ENCODE measurements at places on chromosomes 2 and 18. TPM values are rescaled to one million over a fixed set of nuclear protein-coding genes. Genes with fewer than 3 reads are reported as not detected.
A peak's percentile ranks its signal among the peaks of the same experiment; 100 is the strongest.

GRCh38 chr2:871175-871727 is 79.4 kb upstream of the SNTG2 start:
- DNase-seq = peak; percentile 23

DNA sequence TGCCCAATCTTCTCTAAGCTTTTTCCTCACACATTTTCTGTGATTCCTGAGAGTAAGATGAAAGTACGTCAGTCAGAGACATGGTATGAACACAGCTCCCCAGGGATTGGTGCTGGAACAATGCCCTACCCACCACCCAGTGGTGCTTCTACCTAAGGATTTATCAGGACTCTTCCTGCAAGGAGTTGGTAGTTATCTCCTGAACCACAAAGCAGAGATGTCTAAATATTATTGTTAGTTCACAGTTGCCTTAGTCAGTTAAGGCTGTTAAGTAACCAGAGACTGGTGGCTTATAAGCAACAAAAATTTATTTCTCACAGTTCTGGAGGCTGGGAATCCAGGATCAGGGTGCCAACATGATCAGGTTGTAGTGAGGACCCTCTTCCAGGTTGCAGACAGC is 60.3 kb upstream of the CCDC85A start:
- DNase-seq = no peak

TMEM178A gene
- 7.9 TPM for total RNA-seq

DNA sequence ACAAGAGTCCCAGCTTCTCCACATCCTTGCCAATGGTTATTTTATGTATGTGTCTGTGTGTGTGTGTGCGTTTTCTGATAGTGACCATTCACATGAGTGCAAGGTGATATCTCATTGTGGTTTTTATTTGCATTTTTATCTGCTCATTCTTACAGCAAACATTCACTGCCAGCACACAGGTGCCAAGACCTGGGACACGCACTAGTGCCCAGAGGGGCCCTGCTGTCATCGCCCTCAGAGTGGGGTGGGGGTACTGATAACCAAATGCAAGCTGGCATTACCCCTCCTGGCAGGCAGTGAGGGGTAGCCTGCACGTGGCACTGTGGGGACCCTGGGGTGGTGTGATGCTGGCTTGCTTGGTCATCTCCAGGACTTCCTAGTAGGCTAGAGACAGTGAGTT is 285.4 kb downstream of the LPIN1 start:
- no peak for DNase-seq

DNA sequence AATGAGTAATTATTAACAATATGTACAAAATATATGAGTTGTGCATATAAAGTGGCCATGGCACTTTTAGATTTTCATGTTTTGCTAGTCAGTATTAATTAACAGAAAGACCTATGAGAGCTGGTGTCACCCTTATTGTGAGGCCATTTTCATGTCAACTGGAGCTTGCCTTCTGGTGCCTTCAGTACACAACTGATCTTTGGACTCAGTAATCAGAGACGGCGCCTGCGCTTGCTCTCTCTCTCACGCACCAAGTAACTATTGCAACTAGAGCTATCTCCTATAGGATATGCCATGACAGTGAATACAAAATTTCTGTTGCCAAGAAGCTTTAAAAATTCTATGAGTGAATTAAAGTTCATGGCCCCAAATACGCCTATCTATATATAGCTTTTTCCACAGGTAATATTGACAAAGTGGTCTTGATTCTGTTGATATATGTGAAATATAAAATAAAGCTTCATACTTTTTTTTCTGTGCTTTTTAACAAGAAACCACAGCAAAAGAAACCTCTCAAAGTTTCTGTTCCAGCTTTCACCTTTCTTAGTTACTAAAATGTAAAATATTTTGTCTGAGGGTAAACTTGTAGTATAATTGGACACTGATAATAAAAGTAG is 2.9 kb downstream of the SERTAD2 start:
- DNase-seq = peak; percentile 78

DNA sequence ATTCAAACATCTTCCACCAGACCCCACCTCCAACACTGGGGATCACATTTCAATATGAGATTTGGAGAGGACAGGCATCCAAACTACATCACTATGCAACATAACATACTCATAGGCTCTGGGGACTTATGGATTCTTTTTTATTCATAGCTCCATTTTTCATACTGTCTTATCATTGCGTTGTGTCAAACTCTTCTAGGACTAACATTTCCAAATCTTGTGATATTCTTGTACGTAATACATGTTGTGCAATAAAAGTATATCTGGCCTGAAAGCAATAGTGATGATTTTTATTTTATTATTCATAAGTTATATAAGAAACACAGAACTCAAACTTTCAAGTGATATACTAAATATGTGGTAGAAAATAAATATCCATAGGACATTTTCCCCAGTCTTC is 60.6 kb upstream of the ACTR3 start:
- no peak for DNase-seq

DNA sequence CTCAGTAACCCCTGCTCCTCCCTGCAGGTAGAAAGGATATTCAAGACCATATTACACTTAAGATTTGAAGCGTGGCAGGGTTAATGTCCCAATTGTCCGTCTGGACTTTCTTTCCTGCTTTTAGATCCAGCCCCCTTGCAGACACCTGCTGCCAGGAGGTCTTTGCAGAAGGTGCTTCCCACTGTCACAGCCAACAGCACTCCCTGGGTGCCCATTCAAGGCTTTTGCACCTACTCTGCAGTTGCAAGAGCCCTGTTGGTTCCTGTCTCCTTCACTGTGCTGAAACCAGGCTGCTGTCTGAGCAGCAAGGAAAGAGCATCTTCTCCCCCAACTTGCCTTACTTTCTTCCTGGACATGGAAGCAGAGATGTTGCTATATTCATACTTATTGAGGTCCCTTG is 1043.0 kb upstream of the POU3F3 start:
- DNase-seq = no peak

- no peak for DNase-seq
Measured at GRCh38 chr18:69564602-69565001, 163.9 kb downstream of the DOK6 start.

DNA sequence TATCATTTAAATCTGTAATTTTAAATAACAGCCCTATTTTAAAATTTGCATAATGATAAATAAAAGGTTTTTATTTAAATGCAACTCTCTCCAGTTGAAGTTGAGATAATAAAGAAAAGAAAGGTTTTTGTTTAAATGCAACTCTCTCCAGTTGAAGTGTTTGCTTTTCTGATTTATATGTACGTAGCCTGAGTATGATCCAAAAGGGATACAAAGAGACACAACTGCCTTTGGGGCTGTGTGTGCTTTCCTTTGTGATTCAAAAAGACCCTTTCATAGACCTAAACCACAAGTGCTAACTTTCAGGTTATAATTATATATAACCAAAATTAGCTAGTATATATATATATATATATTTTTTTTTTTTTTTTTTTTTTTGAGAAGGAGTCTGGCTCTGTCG is 76.2 kb upstream of the MFF start:
- no peak for DNase-seq

- peak; percentile 35 for DNase-seq
Measured at GRCh38 chr2:238289574-238289973, 1.2 kb upstream of the PER2 start.

GRCh38 chr2:10984418-10985135 is 72.8 kb downstream of the KCNF1 start:
- peak; percentile 42 for DNase-seq

DNA sequence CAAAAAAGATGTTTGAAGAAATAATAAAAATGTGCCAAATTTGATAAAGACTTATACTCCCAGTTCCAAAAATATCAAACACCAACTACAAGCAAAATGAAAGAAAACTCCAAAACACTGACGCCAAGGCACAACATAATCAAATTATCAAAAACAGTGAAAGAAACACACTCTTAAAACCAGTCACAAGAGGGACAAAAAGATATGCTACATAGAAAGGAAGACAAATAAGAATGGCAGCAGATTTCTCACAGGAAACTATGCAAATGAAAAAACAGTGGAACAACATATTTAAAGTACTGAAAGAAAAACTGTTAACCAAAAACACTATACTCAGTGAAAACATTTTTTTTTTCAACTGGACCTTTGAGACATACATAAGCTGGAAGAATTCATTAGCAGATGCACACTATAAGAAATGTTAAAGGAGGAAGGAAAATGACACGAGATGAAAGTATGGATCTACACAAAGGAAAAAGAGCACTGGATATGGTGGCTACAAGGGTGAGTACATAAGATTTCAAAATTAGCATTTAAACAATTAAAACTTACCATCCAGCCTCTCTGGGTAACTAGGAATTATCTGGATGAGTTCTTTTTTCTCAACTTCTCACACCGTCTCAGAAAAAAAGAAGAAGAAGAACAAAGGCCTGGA is 94.0 kb upstream of the ACVR1C start:
- DNase-seq = no peak

DNA sequence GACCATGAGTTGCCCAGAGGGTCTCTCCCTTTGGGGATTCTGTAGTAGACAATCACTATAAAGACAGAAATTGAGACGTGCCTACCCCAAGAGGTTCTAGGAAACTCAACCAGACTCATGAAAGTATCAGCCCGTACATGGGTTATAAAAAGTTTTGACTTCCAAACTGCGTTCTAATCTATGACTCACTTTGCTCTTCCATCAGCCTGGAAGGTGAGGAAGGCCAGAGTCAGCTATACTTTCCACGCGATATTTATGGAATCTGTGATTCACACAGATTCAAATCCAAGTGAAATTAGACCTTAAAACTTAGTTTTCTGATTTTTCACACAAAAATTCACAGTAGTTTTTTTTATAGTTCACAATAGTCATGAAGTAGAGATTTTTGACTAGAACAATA is 7.7 kb upstream of the LYPD1 start:
- no peak for DNase-seq

DNA sequence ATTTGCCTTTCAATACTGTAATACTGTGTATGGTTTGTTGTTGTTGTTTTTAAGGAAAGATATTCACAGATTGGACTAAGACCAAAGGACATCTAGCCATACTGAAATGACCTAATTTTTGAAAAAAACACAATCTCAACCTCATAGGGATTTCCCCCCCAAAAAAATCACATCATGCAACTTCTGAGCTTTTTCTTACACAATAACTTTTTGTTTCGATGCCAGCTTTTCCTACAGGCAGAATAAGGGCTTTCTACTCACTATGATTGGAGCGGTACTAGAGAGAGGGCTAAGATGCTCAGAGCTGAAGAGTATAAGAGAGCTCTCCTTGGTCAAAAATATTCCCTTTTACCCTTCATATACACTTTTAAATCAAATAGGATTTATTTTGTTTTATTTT is 32.4 kb upstream of the SLC3A1 start:
- no peak for DNase-seq

- DNase-seq = no peak
Measured at GRCh38 chr2:119366161-119366648, 429 bp downstream of the C2orf76 start.

TMEM37 gene
- 5.7 TPM for total RNA-seq

GRCh38 chr2:38690499-38691420 is 24.8 kb downstream of the GALM start:
- DNase-seq = peak; percentile 41

DNA sequence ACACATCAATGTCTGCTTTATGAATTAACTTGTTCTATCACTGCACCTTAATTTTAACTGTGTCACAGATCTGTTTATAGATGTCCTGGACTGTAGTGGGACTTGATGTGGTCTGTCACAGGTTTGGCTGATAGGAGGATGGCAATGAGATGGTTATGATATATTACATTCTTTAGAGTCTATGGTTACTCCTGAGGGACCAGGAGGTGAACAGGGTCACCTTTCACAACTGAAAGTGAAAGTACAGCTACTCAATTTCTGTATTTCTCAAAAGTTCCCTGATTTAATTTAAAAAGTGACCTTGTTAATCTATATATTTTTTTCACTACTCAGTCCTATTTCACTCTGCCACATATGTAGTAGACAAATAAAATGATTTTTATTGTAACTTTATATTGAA is 1284.1 kb upstream of the GYPC start:
- no peak for DNase-seq

- DNase-seq = no peak
Measured at GRCh38 chr2:234919711-234920110, 32.1 kb upstream of the SH3BP4 start.

DNA sequence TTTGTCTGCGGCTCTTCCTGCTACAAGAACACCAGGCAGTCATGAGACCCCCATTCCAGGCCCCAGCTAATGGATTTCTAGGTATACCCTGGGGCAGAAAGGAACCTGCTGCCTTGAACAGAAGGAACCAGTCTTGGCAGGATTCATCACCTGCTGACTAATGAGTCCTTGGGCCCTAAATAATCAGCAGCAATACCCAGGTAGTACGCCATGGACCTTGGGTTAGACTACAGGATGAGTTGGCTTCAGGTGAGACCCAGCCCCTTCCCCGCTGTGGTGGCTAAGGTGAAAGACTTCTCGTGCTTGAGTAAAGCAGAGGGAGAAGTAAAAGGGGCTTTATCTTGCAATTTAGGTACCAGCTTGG is 105.0 kb downstream of the SPIRE1 start:
- no peak for DNase-seq

- DNase-seq = no peak
Measured at GRCh38 chr18:13461936-13462335, 243.4 kb downstream of the LDLRAD4 start.

DNA sequence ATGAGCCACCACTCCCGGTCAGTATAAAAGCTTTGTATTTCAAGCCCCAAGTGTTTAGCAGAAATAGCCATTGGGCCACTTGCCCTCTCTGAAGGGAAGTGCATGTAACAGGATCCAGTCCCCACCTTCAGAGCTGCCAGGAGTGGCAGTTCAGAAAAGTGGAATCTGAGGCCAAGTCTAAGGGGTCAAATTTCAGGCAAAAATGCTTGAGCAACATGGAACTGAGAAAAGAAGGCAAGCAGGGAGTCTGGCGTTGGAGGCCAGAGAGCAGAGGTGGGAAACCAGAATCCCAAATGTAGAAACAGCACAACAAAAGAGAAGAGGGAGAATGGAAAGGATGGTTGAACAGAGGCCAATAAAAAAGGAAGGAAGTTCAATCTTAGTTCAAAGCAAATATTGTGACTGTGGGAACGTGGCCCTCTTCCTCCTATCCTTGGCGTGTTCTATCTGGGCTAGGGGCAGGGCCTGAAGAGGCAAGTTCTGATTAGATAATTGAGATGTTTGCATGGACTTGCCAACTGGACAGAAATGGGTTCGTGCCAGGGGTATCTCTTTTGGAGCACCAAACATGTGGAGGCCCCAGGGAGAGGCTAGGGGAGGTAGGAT is 102.2 kb downstream of the AP1S3 start:
- no peak for DNase-seq

DNA sequence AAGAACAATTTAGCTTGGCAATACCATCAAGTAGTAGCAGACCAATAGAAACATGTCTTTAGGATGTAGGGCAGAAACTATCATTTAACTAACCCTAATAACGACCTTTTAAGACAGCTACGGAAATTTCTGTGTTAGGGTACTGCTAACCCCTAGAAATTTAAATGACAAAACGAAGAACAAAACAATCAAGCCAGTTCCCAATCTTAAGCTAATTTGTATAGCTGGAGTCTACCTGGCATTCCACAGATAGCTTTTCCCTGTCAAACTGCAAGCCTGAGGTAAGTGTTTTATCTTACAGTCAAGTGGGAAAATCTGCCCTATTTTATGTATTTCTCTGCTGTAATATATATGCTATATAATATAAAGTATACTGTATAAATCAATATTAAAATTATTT is 37.6 kb upstream of the CDKL4 start:
- no peak for DNase-seq

Data from stomach (tissue), 19 donors.